ENCODE measurements at places on chromosomes 1 and 21.

DNA sequence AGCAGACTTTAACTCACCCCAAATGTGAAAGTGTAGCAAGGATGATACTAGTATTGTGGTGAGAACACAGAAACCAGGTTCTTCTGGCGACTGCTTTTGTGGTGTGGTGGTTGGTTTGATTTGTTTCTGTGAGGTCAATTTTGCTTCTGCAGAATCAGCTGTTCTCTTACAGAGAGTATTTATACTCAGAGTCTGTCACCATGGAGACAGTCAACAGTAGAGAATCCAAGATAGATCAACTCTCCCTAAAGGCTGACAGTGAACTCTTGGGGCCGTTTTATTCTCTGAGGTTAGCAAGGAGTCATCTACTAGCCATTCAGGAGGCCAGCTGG is at the start of gene CFAP107:
CFAP107 (plus strand) TSS at position 209 of the 332 bp plus-strand sequence. CDS start 231 bp downstream, outside the sequence.
- no peak for DNase-seq

GRCh38 chr1:187054862-187055757 is 226.4 kb downstream of the PLA2G4A start:
- DNase-seq: no peak

DNA sequence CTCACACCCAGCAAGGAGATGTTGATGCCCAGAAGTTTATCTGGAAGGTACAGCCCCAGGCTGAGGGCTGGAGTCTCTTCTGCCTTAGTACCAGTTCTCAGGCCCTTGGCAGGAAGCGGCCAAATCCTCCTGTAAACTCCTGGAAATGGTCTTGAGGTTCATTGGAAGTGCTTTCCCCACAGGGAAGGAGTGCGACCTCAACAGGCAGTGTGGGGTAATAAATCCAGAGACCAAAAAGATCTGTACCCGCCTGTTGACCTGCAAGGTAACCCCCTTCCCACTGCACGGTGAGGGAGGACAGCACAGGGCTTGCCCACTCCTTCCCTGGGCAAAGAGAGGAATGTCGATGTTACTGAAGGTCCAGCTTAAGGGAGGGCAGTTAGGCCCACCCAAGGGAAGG is 4.5 kb downstream of the ATXN7L2 start:
- no peak for DNase-seq

- DNase-seq: no peak
Measured at GRCh38 chr1:232980355-232980978, 30.1 kb downstream of the NTPCR start.

- DNase-seq: no peak
Measured at GRCh38 chr1:179815641-179816040, 62.0 kb downstream of the TOR1AIP2 start.

GRCh38 chr1:151594143-151594625 is 17.7 kb upstream of the SNX27 start:
- peak; percentile 70 for DNase-seq

DNA sequence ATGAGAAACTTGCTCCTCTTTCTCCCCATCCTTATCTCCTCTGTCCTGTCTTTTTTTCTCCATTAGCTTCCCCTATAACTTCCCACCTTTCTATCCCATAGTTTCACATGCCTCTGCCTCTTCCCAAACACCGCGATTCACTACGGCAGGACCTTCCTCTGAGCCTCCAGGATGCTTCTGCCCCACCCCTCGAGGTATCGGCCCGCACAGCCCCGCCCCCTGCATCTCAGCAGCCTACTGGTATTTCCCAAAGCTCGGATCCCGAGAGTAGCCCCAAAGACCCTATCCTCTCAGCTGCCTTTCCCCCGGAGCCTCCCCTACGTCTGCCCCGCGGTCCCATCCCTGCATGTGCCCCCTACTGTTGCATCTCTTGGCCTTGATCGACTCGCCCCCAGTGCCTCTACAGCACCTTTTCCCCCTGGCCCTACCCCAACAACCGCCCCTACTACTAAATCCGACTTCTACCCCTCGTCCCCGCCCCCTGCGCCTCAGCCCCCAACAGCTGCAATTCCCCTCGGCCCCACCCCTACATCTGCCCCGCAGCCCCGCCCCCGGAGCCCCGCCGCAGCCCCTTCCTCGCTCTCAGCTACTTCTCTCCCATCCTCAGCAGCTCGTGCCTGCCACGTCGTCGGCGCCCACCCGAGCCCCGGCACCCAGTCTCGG is 512 bp downstream of the PIAS3 start:
- DNase-seq: no peak

DNA sequence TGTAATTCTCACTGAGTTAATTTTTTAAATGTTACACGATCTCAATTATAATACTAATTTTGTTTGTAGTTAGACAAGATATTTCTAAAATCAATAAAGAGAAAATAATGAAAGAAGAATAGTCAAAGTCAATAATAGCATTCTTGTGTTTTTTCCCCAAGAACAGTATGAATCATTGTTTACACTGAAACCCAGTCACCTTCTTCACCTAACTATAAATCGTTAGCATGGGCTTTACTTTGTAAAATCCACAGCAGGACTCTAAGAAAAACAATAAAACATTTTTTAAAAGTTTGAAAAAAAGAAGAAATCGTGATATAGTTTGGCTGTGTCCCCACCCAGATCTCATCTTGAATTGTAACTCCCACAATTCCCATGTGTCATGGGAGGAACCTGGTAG is 234.6 kb upstream of the LYPLAL1 start:
- DNase-seq: no peak

GRCh38 chr1:185315445-185316071 is 1.5 kb downstream of the IVNS1ABP start:
- no peak for DNase-seq

GRCh38 chr1:201014816-201015200 is 8.7 kb downstream of the KIF21B start:
- no peak for DNase-seq

DNA sequence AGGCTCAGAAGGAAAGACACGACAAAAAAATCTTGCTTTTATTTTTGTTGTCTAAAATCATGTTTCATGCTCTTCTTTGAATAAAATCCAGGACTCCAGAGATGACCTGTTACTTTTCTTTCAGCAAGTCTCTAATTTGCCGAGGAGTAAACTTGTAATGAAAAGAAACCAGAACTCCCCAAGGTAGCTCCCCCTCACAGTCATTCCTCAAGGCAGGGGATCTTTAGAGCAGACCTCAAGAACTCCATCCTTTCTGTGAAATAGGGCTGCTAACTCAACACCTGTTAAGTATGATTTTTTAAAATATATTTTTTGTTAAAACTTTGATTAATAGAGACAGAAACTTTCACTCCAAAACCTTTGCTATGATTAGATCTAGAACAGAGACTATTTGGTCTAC is 82.7 kb upstream of the ABCD3 start:
- no peak for DNase-seq

- no peak for DNase-seq
Measured at GRCh38 chr21:27564684-27565301, 597.9 kb upstream of the ADAMTS5 start.

- no peak for DNase-seq
Measured at GRCh38 chr1:113074237-113074636, 1.2 kb downstream of the LRIG2 start.

- DNase-seq: no peak
Measured at GRCh38 chr1:27883536-27883935, 11.2 kb downstream of the THEMIS2 start.

DNA sequence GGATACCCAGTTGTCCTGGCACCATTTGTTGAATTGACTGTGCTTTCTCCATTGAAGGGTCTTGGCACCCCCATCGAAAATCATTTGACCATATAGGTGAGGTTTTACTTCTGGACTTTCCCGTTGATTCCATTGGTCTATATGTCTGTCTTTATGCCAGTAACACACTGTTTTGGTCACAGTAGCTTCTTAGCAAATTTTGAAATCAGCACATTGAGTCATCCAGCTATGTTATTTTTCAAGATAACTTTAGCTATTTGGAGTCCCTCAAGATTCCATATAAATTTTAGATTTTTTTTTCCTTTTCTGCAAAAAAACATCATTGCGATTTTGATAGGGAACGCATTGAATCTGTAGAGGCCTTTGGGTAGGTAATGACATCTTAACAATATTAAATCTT is 235.6 kb downstream of the SMYD3 start:
- no peak for DNase-seq

- no peak for DNase-seq
Measured at GRCh38 chr1:154334079-154335024, 9.0 kb downstream of the ATP8B2 start.

GRCh38 chr21:46425041-46425440 is 33.6 kb upstream of the DIP2A start:
- no peak for DNase-seq

DNA sequence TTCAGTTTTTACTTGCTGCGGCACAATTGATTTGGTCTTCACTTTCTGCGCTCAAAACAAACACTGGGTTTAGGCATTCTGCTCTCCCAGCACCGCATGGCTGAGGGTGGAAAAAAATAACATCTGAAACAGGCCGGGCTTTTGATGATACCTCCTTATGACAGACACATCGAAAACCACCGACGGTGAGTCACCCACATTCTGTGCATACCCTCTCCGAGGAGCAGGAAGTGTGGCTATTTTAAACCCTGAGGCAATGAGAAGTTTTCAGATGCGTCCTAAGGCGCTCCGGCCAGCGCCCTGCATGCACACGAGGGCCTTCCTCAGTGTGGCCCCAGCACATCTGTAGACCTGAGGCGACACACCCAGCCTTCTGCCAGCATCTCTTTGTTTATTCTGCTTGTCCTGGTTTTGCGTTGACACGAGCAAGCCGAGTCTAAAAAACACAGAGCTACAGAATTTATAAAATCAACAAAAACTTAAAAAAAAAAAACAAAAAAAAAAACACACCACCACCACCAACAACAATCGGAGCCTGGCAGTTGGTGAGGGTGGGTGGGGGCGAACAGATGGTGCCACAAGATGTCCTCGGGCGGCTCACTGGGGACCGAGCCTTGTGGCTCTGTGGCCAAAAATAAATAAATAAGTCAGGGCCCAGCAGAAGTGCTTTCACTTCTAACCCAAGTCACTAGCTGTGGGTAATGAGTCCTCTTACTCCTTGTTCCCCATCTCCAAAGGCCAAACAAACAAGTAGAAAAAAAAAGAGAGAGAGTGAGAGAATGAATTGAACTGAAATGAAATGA is 162.6 kb upstream of the IRF2BP2 start:
- peak; percentile 68 for DNase-seq

- DNase-seq: no peak
Measured at GRCh38 chr1:79912813-79913212, 906.3 kb upstream of the ADGRL4 start.

DNA sequence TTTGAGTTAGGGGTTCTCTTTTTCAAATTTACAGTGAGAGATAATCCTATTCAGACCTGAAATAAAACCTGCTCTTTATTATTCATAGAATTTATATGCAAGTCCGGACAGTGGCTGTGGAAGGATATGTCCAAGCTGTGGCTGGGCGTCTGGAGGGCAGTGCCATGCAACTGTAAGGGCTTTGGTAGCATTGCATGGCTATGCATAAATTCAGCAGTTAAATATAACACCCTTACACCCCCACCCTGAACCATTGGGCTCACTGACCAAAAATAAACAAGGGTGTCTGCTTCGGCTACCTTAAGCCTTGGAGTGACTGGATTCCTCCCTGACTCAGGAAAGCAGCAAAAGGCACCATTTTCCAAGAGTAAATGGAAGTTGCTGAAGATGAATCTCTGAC is 5.4 kb downstream of the CHTOP start:
- no peak for DNase-seq

DNA sequence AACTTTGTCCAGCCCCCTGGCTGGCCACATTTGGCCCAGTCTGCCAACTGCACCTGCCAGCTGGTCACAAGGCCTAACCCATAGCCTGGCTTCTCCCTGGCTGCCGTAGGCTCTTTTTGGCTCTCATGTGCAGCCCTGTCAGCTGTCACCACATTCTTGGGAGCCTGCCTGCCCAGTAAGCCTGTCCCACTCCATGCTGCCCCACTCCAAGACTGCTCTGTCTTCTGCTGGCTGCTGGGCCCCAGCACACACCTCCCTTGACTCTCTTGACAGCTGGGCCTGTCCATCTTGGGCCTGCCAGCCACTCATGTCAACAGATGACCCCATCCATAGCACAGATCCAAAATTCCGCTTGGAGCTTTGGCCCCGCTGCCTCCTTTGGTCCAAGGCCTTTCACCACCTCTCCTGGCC is 74.3 kb upstream of the EDN2 start:
- no peak for DNase-seq

- DNase-seq: no peak
Measured at GRCh38 chr1:88302843-88303486, 381.1 kb upstream of the PKN2 start.

DNA sequence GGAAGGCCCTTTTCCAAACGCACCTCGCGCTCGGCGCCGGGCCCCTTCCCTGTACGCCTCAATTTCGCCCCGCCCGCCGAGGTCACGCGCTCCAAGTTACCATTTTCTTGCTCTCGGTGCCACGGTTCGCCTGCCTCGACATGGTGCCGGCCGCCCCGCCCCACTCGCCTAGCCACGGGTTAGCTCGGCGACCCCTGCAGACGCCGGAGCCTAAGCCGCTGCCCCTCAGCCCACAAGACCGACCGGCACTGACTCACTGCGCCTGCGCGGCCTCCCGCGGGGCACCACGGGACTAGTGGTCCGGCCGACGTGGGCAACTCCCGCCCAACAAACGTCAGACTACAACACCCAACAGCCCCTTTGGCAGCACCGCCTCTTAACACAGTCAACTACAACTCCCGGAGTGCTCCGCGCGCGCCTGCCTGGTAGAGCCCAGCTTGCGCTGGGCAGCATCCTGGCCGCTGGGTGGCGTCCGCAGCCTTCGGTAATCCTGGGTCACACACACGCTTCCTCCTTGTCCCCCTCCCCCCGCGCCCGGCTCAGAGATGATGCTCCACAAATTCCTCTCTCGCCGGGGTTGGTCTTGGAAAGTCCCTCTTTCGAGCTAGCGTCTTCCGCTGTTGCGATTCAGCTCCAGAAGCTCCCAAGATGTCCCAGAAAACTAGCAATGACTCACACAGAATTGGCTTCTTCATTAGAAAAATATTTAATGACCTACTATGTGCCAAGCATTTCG is at the start of gene TRAPPC3:
TRAPPC3 (minus strand) TSS at position 250 of the 736 bp plus-strand sequence; CDS start at position 142, 108 bp downstream.
- DNase-seq: peak; percentile 98

GRCh38 chr21:37862536-37862935 is 53.7 kb downstream of the KCNJ6 start:
- no peak for DNase-seq

DNA sequence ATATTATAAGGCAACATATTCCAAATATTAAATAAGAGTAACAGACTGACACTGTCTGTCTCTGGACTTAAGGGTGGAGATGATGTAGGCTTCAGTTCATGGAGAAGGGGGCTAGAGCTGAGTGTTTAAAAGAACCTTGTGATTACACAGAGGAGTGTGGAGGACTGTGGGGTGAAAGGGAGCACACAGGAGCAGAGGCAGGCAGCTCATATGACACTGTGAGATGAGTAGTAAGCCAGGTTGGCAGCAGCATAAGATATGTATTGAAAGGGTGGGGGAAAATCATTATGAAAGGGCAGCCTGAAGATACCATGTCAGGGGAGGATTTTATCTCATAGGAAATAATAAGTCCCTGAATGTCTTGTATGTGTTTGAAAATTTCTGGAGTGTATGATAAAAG is 104.5 kb downstream of the AK5 start:
- DNase-seq: no peak

- DNase-seq: no peak
Measured at GRCh38 chr1:59285691-59286090, 11.2 kb upstream of the FGGY start.
